ENCODE measurements at places on chromosomes 7 and 10. TPM values are rescaled to one million over a fixed set of nuclear protein-coding genes. Genes with fewer than 3 reads are reported as not detected.
A peak's percentile ranks its signal among the peaks of the same experiment; 100 is the strongest.

- no peaks in the 10 kb centered on the region for H3K36me3 ChIP-seq
- no peaks in the 10 kb centered on the region for H3K27me3 ChIP-seq
- peak; percentile 71 for DNase-seq
These were observed 50.4 kb downstream of the CPEB3 start for GRCh38 chr10:92240289-92241157.

DNA sequence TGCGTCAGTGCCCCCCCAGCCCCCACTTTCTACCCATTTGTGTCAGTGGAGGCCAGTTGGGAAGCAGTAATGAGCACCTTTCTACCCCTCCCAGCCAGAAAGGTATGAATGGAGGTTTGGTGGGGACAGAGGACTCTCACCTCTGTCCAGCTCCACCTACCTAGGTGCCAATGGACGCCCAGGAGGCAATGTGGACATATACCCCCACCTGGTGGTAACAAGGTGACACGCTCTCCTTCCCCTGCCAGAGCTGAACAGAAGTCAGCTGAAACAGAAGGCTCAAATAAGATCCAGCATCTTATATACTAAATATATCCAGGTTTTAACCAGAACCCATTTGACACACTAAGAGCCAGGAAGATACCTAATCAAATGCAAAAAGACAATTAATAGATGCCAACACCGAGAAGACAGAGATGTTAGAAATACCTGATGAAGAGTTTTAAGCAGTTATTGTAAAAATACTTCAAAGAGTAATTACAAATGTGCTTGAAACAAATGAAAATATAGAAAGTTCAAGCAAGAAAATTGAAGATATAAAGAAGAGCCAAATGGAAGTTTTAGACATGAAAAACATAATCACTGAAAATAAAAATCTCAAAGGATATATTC, 18.4 kb upstream of the SORCS3 start:
- no peak overlapping the region for H3K4me3 ChIP-seq
- no peaks in the 10 kb centered on the region for H3K36me3 ChIP-seq
- H3K27ac ChIP-seq: no peak overlapping the region
- H3K4me1 ChIP-seq: no peaks in the 10 kb centered on the region

- no peaks in the 10 kb centered on the region for H3K36me3 ChIP-seq
- H3K27ac ChIP-seq: peak within 1 kb of the TSS; percentile 55
- no peak for DNase-seq
- H3K27me3 ChIP-seq: peaks cover 86% of the 10 kb centered on the region
These were observed at the start of gene HOXA5 for GRCh38 chr7:27143023-27143949. TSS of gene HOXA5 (minus strand) at chr7:27143681. CDS start at chr7:27143607, 74 bp downstream.

GRCh38 chr7:116786791-116787443, 75.5 kb upstream of the CAPZA2 start:
- no peaks in the 10 kb centered on the region for H3K36me3 ChIP-seq
- no peak overlapping the region for H3K4me3 ChIP-seq
- H3K27ac ChIP-seq: no peak overlapping the region

GRCh38 chr7:142481548-142481947, 223.7 kb upstream of the PRSS58 start:
- H3K4me1 ChIP-seq: no peaks in the 10 kb centered on the region
- H3K27me3 ChIP-seq: no peaks in the 10 kb centered on the region
- no peak for DNase-seq
- H3K36me3 ChIP-seq: no peaks in the 10 kb centered on the region
- H3K27ac ChIP-seq: no peak overlapping the region

The MGAM2 gene
- not detected for total RNA-seq

DNA sequence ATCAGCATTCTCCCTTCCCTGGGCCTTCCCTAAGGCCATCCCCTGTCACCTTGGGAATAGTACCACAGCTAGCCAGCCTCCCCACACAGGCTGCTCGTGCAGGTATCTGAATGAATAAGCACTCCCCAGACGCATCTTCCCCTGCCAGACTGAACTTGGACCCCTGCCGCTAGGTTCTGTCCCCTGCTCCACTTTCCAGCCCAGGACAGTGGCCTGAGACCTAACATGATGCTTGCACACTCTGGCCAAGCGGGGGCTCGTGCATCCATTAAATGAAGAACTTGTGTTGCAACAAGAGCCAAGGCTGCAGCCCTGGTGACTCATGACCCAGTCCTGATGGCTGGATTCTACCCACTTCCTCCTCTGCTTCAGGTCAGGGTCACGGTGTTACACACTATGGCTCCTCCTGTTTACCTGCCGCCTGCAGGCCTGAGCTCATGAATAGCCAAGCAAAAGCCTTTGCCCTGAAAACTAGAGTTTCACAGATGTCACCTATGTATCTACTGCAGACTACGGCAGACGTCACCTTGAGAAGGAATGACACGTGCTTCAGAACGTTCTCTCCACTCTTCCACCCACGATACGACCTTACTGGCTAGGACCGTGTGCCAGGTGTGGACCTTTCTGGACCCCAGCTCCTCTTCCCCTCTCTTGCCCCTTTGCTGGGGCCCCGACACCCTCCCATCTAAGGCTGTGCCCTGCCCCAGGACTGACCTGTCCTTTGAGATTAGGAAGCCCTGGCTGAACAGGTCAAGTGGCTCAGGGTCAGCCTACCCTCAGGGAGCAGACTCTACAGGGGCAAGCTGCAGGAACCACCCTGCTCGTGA, 6.5 kb downstream of the ASB13 start:
- H3K36me3 ChIP-seq: no peaks in the 10 kb centered on the region
- no peak overlapping the region for H3K27ac ChIP-seq
- H3K27me3 ChIP-seq: no peaks in the 10 kb centered on the region
- no peak for DNase-seq
- no peaks in the 10 kb centered on the region for H3K4me1 ChIP-seq

DNA sequence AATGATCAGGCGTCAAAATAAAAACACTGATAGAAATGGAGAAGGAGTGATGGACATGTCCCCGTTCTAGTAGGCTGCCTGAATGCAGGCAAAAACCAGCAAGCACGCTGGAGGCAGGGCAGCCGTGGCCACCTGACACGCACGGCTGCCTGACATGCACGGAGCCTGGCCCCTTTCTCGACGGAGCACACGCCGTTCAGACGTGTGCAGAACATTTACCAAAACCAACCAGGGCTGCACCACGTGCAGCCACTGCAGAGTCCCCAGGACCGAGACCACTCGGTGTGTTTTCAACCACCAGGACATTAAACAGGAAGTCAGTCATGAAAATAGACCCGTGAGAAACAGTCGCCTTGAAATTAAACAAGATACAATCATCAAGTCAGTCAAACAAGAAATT, 61.9 kb upstream of the NKX6-2 start:
- peak overlapping the region; percentile 46 for H3K27ac ChIP-seq
- no peak overlapping the region for H3K4me3 ChIP-seq
- no peaks in the 10 kb centered on the region for H3K36me3 ChIP-seq
- no peaks in the 10 kb centered on the region for H3K4me1 ChIP-seq
- DNase-seq: peak; percentile 69
- no peaks in the 10 kb centered on the region for H3K27me3 ChIP-seq

DNA sequence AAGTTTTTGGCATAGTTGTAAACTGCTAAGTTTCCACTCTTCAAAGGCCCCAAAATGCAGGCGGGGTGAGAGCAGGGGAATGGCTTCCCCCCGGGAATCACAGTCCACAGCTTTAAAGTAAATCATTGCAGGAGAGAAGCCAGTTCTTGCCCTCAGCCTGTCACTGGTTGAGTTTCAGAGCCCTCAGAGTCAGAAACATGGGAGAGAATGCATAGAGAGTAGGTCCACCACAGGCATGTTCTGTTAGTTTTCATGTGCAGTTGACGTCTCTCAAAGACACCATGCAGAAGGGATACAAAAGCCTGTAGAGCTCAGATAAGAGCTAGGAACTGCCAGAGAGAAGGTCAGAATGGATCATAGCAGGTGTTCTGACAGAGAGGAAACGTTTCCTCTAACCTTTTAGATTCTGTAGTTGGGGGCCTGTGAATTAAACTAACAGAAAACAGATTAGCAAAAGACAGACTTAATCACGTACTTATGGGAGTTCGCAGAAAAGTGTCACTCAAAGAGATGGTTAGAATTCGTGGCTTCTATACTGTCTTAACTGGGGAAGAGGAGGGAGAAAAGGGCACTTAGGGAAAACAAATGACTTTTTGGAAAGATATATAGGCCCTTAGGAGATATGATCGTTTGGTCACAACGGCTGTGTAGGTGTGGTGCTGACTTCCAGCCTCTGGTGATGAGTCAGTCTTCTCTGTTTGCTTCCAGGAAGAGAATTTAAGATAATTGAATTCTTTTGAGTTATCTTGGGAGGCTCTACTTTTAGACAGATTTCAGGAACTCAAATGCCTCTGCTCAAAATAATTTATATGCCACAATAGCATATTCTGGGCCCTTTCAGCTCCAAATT, 48.0 kb upstream of the MSRB2 start:
- no peaks in the 10 kb centered on the region for H3K27me3 ChIP-seq
- no peak overlapping the region for H3K4me3 ChIP-seq
- H3K4me1 ChIP-seq: no peaks in the 10 kb centered on the region
- H3K27ac ChIP-seq: no peak overlapping the region
- no peak for DNase-seq
- H3K36me3 ChIP-seq: no peaks in the 10 kb centered on the region

GRCh38 chr10:100970076-100970913, 991 bp downstream of the SEMA4G start:
- H3K4me1 ChIP-seq: peaks cover 17% of the 10 kb centered on the region
- no peaks in the 10 kb centered on the region for H3K36me3 ChIP-seq
- peak; percentile 45 for DNase-seq
- peak overlapping the region; percentile 28 for H3K27ac ChIP-seq

The SLC16A9 gene
- total RNA-seq: 44.6 TPM

DNA sequence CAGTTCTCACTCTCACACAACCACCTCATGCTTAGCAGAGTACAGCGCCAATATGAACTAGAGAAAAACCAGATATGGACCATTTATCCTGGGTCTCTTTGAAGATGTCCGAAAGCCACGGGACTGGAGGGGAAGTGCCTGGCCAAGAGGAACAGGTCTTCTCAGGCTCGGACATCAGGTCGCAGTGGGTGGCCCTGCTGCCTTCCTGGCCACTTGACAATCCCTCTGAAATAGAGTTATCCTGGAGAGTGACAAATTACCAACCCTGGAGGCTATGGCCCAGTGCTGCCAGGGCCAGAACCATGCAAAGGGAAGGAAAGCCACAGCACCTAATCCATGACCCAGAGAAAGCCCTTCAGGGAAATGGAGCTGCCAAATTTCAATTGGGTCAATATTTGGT, 646.8 kb upstream of the NRP1 start:
- H3K4me1 ChIP-seq: no peaks in the 10 kb centered on the region
- H3K27me3 ChIP-seq: no peaks in the 10 kb centered on the region
- no peak overlapping the region for H3K4me3 ChIP-seq
- no peaks in the 10 kb centered on the region for H3K36me3 ChIP-seq
- H3K27ac ChIP-seq: no peak overlapping the region
- no peak for DNase-seq

GRCh38 chr10:129029051-129029450, 438.0 kb upstream of the MGMT start:
- H3K27me3 ChIP-seq: no peaks in the 10 kb centered on the region
- no peaks in the 10 kb centered on the region for H3K4me1 ChIP-seq
- no peak overlapping the region for H3K4me3 ChIP-seq
- H3K36me3 ChIP-seq: no peaks in the 10 kb centered on the region
- DNase-seq: no peak

DNA sequence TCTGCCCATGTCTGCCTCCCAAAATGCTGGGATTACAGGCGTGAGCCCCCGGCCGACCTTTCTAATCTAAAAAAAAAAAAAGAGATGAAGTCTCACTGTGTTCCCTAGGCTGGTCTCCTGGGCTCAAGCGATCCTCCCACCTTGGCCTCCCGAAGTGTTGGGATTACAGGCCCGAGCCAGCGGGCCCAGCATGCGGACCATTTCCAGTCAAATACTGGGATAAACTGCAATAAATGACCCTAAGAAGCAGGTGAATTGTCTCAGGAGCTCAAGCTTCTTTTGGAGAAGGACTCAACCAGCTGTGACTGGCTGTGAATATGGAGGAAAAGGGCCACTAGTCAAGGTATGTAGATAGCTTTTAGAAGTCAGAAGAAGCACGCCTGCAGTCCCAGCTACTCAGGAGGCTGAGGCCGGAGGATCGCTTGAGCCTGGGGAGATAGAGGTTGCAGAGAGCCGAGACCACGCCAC, 550 bp upstream of the CREM start:
- peak overlapping the region; percentile 73 for H3K27ac ChIP-seq
- H3K4me1 ChIP-seq: peaks cover 39% of the 10 kb centered on the region
- H3K4me3 ChIP-seq: peak overlapping the region; percentile 39
- H3K27me3 ChIP-seq: no peaks in the 10 kb centered on the region
- H3K36me3 ChIP-seq: no peaks in the 10 kb centered on the region
- peak; percentile 11 for DNase-seq

The DOCK4 gene
- total RNA-seq: 42.8 TPM

GRCh38 chr10:70661623-70662361, 10.5 kb upstream of the ADAMTS14 start:
- no peaks in the 10 kb centered on the region for H3K27me3 ChIP-seq
- no peak for DNase-seq
- H3K4me1 ChIP-seq: no peaks in the 10 kb centered on the region
- H3K36me3 ChIP-seq: no peaks in the 10 kb centered on the region
- no peak overlapping the region for H3K4me3 ChIP-seq

GRCh38 chr10:97708976-97709946, 4.3 kb upstream of the MARVELD1 start:
- H3K27ac ChIP-seq: no peak overlapping the region
- H3K4me1 ChIP-seq: no peaks in the 10 kb centered on the region
- no peaks in the 10 kb centered on the region for H3K36me3 ChIP-seq

GRCh38 chr7:130904792-130905191, 170.8 kb upstream of the KLF14 start:
- H3K27ac ChIP-seq: peak overlapping the region; percentile 100
- H3K36me3 ChIP-seq: no peaks in the 10 kb centered on the region

DNA sequence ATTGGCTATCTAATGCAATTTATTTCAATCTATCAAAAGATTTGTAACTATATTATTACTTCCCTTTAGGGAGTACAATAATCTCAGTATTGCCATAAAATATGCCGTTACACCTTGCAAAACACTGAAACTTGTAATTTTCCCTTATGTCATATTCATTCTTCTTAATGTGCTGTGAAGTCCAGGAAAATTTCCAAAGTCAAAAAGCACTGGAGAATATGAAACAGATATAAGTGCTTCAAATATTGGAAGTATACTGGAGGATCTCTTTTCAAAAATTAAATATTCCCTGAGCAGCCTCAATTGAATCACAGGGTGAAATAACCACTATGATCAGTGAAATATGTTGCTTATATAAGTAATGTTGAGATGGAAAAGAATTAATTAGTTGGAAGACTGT, 356.0 kb downstream of the PPP1R3A start:
- DNase-seq: no peak
- no peaks in the 10 kb centered on the region for H3K27me3 ChIP-seq
- no peak overlapping the region for H3K4me3 ChIP-seq
- H3K27ac ChIP-seq: no peak overlapping the region
- H3K4me1 ChIP-seq: no peaks in the 10 kb centered on the region
- H3K36me3 ChIP-seq: no peaks in the 10 kb centered on the region

The ACSM6 gene
- not detected for total RNA-seq
